ENCODE measurements at places on chromosomes 5 and 9.
A peak's percentile ranks its signal among the peaks of the same experiment; 100 is the strongest.

GRCh38 chr5:168177831-168178450, 113.5 kb upstream of the WWC1 start:
- no peak for DNase-seq

DNA sequence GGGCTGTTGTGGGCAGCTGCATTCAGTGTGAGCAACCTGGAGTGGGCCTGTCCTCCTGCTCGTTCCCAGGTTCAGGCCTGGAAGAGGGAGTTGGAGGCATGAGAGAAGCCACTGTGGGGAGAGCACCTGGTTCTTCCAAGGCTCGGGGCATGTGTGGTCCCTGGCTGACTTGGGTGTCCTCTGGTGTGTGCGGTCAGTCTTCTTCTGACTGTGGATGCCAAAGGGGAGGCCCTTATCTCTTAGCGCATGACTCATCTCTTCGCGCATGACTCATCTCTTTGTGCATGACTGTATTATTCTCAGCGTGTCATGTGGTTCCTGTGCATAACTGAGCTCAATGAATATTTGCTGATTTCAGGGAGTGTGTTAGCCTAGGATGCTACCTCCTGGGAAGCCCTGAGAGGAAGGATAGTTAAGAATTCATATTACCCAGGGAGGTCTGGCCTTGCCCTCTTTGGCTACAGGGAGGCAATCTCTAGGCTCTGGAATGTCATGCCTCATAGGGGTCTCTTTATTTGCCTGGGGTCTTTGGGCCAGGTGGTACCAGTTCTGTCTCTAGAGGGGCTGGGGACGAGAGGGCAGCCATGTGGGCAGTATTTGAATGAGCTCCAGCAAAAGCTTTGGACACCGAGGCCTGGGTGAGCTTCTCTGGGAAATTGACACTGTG, 188.7 kb downstream of the HSPA4 start:
- no peak for DNase-seq

DNA sequence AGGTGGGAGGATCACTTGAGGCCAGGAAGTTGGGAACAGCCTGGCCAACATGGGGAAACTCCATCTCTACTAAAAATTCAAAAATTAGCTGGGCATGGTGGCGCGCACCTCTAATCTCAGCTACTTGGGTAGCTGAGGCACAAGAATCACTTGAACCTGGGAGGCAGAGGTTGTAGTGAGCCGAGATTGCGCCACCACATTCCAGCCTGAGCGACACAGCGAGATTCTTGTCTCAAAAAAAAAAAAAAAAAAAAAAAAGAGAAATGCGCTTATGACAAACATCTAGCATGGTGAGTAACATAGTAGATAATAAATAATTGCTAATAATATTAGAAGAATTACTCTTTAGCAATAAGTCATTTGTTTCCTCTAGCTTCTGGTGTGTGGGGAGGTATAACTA, 25.9 kb downstream of the RUSC2 start:
- DNase-seq: no peak

GRCh38 chr5:93570294-93571113, 10.5 kb downstream of the NR2F1-AS1 start:
- DNase-seq: no peak

GRCh38 chr9:11190719-11191118, 577.9 kb upstream of the PTPRD start:
- DNase-seq: no peak

DNA sequence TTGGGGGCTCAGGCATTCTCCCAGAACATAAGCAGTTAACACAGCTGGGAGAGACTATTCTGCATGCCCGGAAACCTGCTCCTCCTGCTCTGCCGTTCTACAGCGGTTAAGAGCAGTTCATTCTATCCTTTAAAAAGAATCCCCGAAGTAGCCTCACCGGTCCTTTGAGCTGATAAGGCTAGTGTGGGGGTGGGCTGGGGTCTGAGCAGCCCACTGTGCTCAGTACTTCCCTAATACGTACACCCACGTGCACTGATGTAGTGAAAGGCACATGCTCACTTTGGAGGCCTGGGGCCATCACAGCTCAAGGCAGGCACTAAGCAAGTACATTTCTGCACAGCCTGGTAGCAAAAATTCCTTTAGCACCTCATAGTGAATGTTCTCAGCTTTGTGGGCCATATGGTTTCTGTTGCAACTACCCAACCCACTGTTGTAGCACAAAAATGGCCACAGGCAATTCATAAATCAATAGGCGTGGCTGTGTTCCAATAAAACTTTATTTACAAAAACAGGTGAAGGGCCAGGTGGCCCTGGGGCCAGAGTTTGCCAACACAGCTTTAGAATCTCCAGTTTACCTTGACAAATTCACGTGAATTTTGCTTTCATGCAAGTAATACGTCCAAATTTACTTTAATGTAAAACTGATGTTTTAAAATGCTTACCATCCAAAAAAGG, 136.4 kb downstream of the ZNF354C start:
- no peak for DNase-seq

DNA sequence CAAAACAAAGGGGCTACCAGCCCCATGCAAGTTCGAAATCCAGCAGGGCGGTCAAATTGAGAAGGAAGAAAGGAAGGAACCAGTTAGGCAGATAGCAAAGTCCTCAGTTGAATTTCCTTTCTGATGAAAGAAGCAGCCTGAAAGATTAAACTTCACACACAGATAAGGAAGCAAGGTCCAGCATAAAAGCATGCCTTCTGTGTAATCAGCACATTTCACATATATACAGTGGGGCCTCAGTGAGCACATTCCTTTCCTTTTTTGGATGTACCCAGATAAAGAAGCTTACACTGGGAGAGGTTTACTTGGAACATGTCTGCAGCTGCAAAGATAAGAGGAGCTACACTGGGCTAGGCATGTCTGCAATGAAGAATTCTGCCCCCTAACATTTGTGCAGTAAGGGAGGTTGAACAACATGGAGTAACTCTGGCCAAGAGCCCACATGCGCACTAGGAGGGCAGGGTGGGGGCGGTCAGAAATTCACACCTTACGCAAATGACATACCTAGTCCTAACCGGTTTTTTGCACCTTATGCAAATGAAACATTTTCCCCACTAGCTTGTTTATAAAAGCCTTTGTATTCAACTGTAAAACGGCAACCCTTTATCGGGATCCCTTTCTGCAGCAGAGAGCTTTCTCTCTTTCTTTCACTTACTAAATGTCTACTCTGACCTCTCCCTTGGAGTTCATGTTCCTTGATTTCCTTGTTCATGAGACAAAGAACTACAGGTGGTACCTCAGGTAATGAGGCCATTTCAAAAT, 149.7 kb upstream of the FBXL17 start:
- DNase-seq: no peak

DNA sequence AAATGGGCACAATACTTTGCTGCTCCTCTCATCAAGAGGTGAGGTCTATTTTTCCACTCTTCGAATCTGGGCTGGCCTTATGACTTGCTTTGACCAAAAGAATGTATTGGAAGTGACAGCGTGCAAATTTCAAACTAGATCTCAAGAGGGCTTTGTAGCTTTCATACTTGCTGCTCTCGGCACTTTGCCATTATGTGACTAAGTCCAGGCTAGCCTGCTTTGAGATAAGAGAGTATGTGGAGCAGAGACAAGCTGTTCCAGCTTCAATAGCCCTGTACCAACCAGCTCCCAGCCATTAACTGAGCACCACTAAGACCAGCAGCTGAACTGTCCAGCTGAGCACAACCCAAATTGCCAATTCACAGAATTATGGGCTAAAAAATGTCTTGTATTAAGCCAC, 124.6 kb downstream of the ACER2 start:
- no peak for DNase-seq

GRCh38 chr9:136721339-136722092, 9.1 kb downstream of the DIPK1B start:
- DNase-seq: no peak

DNA sequence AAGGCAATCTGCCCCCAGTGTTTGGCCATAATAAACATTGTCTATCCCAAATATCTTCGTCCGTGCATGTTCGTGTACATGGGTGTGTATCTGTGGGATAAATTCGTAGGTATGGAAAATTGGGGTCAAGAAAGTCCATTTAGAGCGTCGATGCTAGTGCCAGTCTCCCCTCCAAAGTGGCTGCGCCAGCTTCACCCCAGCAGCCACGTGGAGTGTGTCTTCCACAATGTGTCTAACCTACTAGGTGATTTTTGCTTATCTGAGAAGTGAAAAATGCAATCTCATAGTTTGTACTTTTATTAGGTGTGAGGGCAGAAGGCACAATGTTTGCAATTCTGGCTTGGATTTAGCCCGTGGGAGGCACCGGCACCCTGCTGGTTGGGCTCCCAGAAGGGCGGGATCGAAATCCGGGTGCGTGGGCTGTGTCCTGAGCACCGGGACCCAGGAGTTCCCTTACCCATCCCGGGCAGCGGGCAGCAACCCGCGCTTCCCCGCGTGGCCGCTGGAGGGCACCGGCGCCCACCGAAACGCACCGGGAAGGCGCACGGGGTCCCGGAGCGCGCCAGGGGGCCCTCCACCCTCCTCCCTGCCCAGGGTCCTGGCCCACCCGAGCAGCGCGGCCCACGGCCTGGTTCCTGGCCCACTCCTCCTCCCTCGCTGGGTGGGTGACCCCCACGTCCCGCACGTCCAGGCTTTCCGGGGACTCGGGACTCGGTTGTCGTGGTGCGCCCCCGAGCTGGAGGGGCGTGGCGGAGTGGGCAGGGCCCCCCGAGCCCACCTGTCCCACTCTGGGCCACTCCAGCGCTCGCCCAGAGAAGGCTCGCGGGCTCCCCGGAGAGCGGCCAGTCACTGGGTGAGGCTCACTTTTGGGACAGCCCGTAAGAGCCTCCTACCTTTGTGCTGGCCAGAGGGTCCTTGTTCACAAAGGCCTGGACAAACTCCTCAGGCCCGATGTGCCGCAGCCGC, 55.4 kb upstream of the RNF130 start:
- no peak for DNase-seq

GRCh38 chr9:129237164-129237611, 59.1 kb upstream of the IER5L start:
- peak; percentile 51 for DNase-seq

DNA sequence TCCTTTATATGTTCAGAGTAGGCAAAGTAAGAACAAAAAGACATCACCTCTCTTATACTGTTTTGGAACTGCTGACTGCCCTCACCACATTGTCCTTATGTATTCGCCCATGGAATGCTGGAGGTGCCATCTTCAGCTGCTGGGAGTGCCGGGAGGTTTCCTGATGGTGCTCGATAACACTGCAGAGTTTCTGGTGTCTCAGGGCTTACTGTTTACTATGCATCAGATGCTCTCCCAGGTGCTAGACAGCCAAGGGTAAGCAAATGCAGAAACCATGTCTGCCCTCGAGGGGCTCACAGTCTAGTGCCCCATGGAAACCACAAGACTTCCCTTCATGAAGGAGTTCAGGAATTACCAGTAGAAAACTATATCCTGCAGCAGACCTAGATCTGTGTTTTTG, 70.1 kb upstream of the SMIM23 start:
- no peak for DNase-seq

GRCh38 chr5:75707911-75708509, 9.2 kb downstream of the POC5 start:
- no peak for DNase-seq

GRCh38 chr5:15741591-15741990, 241.6 kb downstream of the FBXL7 start:
- DNase-seq: no peak

GRCh38 chr5:56099346-56099745, 104.6 kb upstream of the IL6ST start:
- DNase-seq: no peak

GRCh38 chr9:121122246-121123032, 47.7 kb downstream of the CNTRL start:
- no peak for DNase-seq

- DNase-seq: no peak
These were observed 161.6 kb downstream of the ZDHHC21 start for GRCh38 chr9:14531341-14532269.

DNA sequence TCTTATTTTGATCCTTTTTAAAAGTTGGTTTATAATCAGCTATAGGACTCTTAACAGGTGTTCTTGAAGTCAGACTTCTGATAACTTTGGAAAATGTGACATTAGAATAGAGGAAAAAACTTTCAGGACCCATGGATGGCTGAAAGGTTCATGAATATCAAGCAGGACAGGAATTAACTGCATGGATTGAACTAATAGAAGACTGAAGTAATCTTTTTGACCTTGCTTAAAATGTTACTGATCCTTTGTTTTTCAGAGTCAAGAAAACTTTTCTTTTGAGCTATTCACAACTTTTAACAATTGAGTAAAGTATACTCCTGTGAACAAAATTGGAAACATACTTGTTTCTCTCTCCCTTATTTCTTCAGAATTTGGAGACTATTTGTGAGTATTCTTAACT, 79.2 kb downstream of the PLK2 start:
- DNase-seq: no peak

DNA sequence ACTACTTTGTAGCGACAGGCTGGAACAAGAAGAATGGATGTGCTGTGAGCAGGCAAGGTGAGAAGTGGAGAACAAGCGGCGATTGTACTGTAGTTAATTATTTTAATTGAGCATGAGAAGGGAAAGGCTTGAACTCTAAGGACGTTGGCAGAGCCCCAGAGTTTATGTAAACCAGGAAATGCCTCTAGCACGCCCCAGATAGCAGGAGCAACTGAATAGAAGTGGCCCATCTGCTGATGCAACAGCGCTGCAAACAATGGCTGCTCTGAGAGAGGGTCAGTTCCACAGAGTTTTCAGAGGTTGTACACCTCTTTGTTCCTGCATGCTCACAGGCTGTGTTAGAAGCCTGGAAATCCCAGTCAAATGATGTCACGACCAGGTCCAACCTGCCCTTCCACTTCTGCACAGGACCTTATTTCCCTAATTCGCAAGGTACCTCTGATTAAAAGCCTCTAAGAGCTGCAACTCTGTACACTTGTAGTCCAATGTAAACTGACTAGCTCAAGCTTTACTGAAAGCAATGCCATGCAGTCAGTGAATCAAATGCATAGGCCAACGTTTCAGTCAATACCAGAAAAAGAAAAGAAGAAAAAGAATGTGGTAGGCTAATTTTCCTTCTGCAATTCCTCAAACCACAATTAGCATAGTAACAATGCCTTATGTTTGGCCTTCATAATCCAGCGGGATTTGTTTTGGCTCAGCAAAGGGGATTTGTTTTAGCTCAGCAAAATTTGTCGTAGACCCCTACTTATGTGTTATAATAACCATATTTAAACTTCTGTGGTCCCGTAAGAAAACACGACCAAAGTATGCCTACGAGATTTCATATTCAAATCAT, 119.6 kb upstream of the RETREG1 start:
- no peak for DNase-seq

Measured in activated gamma-delta T cell treated with anti-CD3 and anti-CD28 coated beads, Interleukin-2, amount 50 U/mL, for 16 hours (primary cell).